CD4-positive, alpha-beta T cell treated with Interleukin-17A for 4 hours (primary cell): ENCODE measurements at places on chromosomes 4 and X.

DNA sequence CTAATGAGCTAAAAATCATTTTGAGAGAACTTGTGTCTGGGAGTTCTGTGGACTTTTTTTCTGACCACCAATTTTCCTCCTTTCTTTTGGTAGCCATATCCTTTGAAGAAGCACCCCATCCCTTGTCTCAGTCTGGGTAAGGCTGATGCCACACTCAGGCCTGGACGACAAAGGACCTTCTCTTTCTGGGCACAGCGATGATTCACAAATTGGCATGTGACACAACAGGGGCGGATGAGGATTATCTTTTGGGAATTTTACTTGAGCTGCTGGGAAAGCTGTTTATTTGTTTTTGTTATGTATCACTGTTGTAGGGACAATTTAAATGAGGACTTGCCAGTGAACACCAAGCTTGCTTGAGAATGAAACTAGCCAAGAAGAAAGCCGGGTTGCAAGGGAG, 233.4 kb upstream of the HAND2 start:
- no peak for DNase-seq

DNA sequence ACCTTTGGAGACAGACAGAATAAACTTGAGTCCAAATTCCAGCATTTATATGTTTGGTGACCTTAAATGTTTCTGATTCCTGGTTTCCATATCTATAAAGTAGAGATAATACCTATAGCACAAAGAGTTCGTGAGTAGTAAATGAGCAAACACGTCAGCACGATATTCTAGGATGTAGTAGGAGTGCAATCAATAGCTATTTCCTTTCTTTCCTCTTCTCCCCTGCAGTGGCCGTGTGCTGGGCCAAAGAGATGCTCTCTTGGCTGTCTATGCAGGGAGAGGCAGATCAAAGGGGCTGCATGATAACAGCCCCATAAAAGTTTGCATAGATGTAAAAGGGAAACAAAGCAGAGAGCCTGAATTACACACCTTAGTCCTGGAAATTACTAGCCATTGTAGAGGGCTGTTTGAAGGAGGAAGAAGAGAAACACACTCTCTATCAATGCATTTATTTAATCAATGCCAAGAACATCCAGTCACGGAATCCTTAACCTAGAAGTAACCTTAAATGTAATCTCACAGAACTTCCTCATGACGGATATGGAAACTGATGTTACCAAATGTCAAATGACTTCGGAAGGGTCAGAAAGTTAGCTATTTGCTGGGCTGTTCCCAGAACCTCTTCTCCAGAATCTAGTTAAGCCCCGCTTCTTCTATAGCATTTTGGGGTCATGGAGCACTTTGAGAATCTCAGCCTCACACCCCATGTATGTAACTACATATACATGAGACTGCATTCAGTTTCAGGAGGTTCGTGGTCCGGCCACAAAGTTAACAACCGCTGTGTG, 35.5 kb upstream of the PLAC8 start:
- DNase-seq = no peak

GRCh38 chr4:165009493-165010227, 22.1 kb upstream of the TRIM60 start:
- DNase-seq = no peak

DNA sequence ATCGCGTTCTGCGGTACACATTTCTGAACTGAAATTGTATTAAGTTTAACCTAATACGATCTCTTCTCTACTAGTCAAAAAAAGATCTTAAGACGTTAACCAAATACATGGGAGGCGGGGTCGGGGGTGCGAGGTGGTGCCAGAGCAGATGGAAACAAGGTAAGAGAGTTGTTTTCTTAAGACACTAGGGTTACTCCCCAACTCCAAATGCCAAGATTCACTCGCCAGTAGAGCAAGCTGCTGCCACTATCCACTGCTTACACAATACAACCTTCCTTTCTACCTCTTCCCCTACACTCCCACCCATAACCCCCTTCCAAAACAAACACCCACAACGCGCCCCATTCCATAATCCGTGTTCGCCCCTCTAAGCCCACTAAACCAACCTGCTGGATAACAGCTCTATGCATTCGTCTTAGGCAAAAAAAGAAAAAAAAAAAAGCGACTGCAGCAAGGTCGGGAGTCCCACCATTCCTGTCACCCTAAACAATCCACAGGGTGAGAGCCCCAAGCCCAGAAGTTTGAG, 1.3 kb downstream of the LCORL start:
- peak; percentile 23 for DNase-seq

DNA sequence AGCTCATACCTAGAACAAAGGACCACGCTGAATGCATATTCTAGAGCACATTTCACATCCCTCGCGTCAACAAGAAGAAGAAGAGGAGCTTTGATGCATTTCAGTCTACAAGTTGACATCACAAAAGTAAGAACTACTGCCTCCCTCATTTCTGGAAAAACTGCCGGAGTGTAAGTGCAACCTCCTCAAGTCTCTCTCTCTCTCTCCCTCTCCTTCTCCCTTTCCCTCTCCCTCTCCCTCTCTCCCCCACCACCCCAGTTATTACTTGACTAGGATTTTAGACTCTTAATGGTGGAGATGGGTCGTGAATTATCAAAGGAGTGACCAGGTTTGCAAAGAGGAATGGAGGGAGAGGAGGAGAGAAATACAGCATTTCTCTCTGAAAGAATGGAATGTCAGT, 1.4 kb upstream of the IRS4 start:
- no peak for DNase-seq

DNA sequence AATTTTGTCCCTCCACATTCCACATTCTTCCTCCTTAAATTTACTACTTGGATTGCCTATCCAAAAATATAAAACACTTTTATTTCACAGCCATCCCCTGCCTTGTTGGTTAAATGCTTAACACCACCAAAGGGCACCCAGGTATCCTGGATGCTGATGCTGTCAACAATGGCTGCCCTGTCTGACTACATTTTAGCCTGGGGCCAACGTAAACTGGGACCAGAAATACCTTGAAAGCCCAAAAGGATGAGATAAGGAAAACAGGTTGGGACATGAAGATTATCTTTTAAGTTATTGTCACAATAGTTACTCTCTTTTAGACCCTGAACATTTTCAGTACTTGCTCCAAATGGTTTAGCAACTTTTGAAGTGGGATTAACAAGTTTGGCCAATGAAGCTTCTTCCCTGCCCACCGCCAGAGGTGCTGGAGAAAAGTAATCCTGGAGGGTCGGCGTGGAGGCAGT, 775 bp upstream of the YIPF6 start:
- no peak for DNase-seq
